ENCODE measurements at places on chromosomes 7 and 10.

DNA sequence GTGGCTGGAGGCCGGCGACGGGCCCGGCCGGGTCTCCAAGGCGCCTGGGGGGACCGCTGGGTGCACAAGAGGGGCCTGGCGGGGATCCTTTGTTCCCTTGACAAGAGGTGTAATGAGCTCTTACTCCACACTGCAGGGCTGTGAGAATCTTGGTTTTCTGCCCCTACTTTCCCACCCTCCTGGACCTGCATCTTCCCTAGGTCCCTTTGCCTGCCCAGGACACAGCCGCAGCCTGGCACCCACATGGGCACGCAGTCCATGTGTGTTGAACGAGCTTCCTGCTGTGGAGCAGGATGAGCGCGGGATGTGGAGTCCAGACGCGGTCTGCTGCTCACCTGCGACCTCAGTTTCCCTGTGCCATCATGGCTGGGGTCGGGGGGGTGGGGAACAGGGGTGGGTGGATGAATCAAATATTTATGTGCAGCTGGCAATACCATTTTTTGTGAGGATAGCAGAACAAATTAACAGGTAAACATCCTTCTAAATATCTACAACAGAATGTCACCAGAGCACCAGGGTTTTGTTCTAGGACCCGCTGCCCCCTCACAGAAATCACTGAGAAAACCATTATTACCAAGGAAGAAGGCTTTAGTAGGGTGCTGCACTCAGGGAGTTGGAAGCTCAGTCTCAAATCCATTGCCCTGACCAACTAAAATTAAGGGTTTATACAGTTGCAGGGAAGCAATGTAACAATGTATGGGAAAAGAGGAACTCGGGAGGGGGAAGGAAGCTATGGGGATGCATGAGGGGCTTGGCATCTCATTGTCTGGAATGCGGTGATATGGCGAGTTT lies 474 bp upstream of the NSMCE4A start:
- no peak for DNase-seq

DNA sequence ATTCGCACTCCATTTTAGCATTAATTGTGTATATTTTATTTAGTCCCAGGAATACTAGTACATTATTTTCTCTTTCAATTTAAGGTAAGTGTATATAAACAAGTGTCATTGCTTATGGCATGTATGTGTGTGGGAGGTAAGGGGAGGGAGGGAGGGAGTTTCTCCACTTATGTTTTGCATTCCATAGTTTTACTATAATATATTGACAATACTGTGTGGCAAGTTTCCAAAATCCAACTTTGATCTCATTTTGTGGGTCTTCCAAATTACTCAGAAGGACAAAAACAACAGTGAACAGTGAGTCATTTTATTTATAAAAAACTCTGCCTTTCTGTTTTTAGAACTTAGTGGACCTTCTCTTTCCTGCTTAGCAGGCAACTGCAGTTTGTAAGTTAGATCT lies 102.3 kb upstream of the SEMA3E start:
- no peak for DNase-seq

- peak; percentile 8 for DNase-seq
These were observed 46.1 kb downstream of the ARMH3 start for GRCh38 chr10:102009801-102010425.

GRCh38 chr7:107953924-107954303 lies 49.0 kb downstream of the LAMB1 start:
- no peak for DNase-seq

DNA sequence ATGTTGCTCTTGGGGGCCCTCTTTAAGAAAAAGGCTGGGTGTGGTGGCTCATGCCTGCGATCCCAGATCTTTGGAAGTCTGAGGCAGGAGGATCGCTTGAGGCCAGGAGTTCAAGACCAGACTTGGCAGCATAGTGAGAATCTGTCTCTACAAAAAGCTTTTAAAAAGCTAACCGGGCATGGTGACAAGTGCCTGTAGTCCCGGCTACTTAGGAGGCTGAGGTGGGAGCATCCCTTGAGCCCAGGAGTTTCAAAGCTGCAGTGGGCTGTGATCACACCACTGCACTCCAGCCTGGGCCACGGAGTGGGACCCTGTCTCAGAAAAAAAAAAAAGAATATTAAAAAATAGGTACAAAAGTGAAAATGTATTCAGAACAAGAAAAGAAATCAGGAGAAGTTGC lies 38.1 kb upstream of the SLC39A12 start:
- no peak for DNase-seq

GRCh38 chr10:103885617-103886016 lies 30.2 kb upstream of the SH3PXD2A start:
- no peak for DNase-seq

- DNase-seq, result no peak
These were observed 93.7 kb downstream of the TRIM24 start for GRCh38 chr7:138553805-138554204.

DNA sequence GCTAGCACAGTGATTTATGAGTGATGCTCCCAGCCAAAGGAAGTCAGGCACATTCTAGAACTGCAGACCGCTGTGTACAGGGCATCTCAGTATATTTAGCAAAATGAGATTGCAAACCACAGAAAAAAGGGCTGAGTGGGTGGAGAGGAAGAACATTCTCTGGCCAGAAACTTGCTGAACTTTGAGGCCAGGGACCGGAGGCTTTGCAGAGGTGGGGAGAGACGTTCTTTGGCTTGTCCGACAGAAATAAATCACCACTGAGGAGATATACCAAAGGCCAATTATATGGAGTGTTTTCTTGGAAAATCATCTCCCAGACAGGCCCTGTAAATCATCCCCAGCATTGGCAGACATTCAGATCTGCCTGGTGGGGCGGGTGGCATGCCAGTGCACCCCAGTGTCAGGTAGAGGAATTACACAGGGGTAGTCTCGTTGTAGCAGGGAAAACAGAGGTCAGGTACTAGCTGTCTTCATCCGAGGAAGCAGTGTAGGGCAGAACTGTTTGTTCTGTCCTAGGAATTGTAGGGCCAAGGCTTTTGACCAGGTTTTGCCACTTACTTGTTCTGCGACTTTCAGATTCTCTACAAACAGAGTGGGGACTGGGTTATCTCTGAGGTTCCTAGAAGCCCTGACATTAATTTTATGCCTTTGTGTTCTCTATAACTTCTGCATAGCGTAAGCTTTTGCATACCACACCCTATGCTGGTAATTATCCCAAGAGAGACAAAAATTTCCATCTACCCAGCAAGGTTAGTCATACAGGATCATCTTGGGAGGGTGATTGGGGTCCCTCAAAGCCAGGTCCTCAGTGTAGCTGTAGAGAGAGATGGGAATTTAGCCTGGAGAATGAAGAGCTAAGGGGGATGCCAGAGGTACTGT lies 655.6 kb downstream of the LRMDA start:
- no peak for DNase-seq

DNA sequence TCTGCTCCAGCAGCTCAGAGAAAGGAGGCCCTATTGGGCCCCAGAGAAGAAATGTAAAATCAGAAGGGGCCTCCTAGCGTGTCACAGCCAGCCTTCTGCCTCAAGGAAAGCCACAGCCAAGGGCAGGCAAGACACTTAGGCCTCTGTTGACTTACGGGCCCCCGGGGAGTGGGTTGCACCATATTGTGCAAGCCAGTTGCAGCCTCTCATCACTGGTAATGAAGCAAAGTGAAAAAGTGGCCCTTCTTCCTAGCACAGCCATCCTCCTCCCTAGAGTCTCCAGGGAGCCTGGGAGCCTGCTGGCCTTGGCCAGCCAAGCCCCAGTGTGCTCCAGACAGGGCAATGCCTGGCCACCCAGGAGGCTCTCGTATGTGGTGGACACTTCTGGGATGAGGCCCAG lies 56.2 kb upstream of the GDF10 start:
- no peak for DNase-seq

DNA sequence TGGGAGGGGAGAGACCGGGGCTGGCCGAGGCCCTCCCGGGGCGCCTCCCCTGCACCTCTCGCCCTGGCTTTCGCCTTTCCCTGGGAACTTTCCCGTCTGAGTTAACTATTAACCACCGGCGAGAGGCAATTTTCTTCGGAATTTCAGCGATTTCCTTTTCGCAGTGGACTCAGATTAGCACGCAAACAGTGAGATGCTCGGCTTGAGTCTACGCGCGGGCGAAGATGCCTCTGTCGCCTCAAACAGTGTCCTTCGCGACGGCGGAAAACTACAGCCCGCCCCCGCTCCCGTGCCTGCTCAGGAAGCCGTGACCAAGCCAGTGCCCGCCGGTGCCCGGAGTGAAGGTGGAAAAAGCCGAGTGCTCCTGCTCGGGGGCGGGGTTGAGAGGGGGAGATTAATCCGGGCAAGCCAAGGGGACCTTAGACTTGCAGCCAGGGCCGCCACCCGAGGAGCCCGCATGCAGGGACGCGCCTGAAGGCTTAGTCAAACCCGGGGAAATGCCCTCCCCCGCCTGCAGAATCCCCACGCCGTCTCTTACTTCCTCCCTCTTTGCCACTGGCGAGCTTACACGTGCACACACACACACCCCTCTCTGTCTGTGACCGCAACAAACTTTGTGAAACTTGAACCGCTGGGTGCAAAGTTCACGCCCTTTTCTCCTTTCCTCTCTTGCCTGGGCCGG lies 14.5 kb upstream of the PAX2 start:
- DNase-seq, result no peak

GRCh38 chr10:124728830-124729661 lies 15.1 kb downstream of the FAM53B start:
- no peak for DNase-seq

GRCh38 chr10:6254201-6254600 lies 51.5 kb downstream of the PFKFB3 start:
- no peak for DNase-seq

DNA sequence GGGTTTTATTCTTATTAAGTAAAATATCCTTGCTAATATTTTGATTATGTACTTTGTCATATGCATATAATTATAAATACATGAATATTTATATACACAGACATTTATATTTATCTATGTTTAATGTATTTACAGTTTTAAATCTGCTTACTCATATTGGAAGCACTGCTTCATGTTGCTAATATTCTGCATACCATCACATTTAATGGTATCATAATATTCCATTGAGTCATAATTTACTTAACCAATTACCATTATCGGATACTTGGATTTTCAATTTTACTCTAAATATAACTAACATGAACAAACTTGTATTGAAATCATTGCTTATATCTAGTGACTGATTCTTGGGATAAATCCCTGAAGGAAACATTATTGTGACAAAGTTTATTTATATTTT lies 155.2 kb downstream of the MBL2 start:
- DNase-seq, result no peak

GRCh38 chr7:4177001-4177400 lies 505.1 kb upstream of the FOXK1 start:
- DNase-seq, result no peak

- DNase-seq, result no peak
These were observed 7.5 kb downstream of the NRP1 start for GRCh38 chr10:33326933-33327332.

DNA sequence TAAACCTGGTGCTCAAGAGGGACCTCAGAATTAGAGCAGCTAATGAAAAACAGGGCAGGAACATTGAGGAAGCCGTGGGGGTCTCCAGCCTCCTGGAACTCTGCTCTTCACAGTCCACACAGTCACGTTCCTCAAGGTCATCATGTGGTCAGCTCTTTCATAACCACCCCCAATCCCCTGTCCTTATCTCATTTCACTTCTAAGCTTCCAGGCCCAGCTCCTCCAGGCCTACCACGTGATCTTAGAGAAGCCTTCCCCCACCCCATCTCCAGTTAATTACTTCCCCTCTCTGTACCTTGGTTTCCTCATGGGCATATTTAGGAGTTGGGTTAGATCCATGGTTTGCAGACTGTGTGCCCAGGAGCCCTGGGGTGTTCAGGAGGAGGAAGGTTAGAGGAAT lies 106.4 kb upstream of the TCF7L2 start:
- DNase-seq, result no peak

- no peak for DNase-seq
These were observed 4.7 kb downstream of the ATP5MF start for GRCh38 chr7:99461221-99461620.

GRCh38 chr7:7681191-7681935 lies 37.0 kb downstream of the RPA3 start:
- peak; percentile 26 for DNase-seq

DNA sequence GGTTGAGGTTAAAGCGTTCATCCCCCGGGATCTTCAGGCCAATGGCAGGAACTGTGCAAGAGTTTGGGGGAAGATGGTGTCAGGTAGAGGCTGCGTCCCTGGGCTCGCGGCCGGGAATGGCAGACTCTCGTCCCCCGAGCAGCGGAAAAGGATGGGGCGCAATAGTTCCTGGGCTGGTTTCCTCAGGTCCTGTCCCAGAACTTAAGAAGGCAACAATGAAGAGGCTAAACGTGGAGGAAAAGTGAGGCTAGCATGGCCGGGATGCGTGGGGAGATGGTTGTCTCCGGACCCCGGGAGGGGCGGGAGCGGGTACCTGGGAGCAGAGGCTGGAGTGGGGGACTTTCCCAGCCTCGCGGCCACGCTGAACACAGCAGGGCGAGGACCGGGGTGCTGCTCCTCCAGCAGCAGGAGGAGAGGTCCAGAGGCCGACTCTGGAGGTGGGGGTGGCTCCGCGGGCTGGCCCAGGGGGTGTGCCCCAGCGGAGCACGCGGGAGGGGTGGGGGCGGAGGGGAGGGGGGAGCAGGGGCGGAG lies 882 bp downstream of the IRF5 start:
- no peak for DNase-seq

DNA sequence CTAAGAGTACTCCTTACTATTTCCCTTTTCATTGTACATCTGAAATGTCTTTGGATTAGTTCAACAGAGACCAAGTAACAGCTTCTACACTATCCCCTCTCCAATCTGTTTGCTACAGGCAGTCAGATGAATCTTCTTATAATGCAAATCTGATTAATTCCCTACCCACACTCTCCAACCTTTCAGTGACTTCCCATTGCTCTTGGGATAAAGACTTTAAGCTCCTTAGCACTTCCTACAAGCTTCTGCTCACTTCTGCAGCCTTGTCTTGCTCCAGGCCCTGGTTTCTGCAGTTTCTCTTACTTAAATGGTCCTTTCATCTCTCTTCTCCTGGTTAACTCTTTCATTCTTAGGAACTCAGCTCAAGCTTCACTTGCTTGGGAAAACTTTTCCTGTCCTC lies 65.2 kb upstream of the FEZF1 start:
- DNase-seq, result no peak

DNA sequence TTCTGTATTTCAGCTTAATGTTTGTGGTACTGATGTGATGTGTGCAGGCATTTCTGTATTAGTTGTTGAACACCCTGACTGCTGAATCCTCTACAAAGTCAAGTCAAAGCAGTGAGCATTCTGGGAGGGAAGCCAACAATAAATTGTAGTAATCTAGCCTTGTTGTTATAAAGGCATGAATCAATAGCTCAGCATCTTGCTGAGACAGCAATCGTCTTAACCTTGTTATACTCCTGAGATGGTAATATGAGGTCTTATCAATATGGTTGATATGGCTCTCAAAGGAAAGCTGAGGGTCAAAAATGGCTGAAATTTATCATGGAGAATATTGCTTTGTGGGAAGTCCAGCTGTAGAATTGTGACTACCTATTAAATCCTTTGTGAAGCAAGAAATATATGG lies 299.4 kb downstream of the DNAJB9 start:
- DNase-seq, result no peak

DNA sequence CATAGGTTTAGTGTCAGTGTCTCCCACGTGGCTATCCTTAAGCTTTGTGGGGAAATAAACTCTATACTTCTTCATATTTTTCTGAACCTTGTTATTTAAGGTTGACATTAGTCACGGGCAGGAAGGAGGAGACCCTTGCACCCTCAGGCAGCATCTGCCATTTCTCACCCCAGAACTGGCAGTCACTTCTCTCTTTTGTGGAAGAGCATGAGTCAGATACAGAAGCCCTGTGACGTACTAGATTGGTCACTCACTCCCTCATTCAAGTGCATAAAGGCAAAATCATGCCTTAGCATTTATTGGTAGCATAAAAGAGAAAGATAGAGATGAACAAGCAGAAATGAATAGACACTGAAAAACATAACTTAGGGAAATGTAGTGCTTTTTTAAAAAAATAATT lies 206.0 kb upstream of the MDFIC start:
- no peak for DNase-seq
